ENCODE measurements at places on chromosomes 7 and 10. TPM values are rescaled to one million over a fixed set of nuclear protein-coding genes. Genes with fewer than 3 reads are reported as not detected.

The FOXI2 gene
- polyA plus RNA-seq, result not detected

The RSPH10B2 gene
- polyA plus RNA-seq, result not detected

The PON1 gene
- not detected for polyA plus RNA-seq

The ASB10 gene
- polyA plus RNA-seq, result not detected

The CYREN gene
- 47.4 TPM for polyA plus RNA-seq

The RAPGEF5 gene
- 1.4 TPM for polyA plus RNA-seq

The ABCC2 gene
- not detected for polyA plus RNA-seq

The JCAD gene
- not detected for polyA plus RNA-seq

Measured in naive B cell (primary cell).